Colonic mucosa (tissue), 4 donors: ENCODE measurements at places on chromosomes 2 and 18. TPM values are rescaled to one million over a fixed set of nuclear protein-coding genes. Genes with fewer than 3 reads are reported as not detected.

The CREG2 gene
- total RNA-seq, result not detected

The COA5 gene
- total RNA-seq, result 27.1 TPM

The AKAIN1 gene
- not detected for total RNA-seq

The ABCA12 gene
- total RNA-seq, result 0.22 TPM

The FEV gene
- 2.9 TPM for total RNA-seq

- no peaks in the 10 kb centered on the region for H3K4me1 ChIP-seq
- no peak overlapping the region for H3K27ac ChIP-seq
- DNase-seq, result no peak
- H3K36me3 ChIP-seq, result no peaks in the 10 kb centered on the region
- H3K4me3 ChIP-seq, result no peak overlapping the region
Measured at GRCh38 chr18:22409445-22409844, 8.3 kb downstream of the CTAGE1 start.

DNA sequence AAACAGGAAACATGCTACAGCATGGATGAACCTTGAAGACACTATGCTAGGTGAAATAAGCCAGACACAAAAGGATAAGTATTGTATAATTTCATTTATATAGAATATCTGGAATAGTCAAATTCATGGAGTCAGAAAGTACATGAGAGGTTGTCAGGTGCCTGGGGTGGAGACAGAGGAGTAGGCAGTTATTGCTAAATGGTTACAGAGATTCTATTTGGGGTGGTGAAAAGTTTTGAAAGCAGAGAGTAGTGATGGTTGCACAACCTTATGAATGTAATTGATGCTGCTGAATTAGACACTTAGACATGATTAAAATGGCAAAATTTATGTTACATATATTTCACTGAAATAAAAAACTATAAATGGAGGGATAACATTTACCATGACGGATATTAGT is 197.4 kb downstream of the VAPA start:
- H3K36me3 ChIP-seq, result no peaks in the 10 kb centered on the region
- no peaks in the 10 kb centered on the region for H3K27me3 ChIP-seq
- DNase-seq, result no peak
- no peaks in the 10 kb centered on the region for H3K4me1 ChIP-seq

DNA sequence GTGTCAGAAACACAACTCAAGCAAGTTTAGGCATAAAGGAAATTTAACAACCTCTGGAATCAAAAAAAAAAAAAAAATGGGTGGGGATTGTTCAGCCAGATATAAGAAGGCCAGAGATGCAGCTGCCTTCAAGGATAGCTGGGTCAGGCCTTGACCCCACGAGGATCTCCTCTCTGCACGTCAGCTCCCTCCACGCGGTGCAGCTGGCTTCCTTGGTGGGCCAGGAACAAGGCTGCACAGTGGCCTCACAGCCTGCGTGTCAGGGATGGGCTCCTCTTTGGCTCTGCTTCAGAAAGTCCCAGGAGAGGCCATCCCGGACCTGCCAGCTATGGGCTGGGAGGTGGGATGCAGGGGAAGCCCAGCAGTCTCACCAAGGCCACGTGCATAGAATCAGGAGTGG is 55.5 kb downstream of the TIMM21 start:
- no peaks in the 10 kb centered on the region for H3K36me3 ChIP-seq
- no peak overlapping the region for H3K4me3 ChIP-seq
- H3K4me1 ChIP-seq, result no peaks in the 10 kb centered on the region
- H3K27me3 ChIP-seq, result no peaks in the 10 kb centered on the region
- no peak overlapping the region for H3K27ac ChIP-seq

GRCh38 chr2:235183786-235184185 is 232.0 kb downstream of the SH3BP4 start:
- no peak overlapping the region for H3K4me3 ChIP-seq
- no peak overlapping the region for H3K27ac ChIP-seq
- no peak for DNase-seq
- H3K36me3 ChIP-seq, result no peaks in the 10 kb centered on the region
- H3K4me1 ChIP-seq, result no peaks in the 10 kb centered on the region

DNA sequence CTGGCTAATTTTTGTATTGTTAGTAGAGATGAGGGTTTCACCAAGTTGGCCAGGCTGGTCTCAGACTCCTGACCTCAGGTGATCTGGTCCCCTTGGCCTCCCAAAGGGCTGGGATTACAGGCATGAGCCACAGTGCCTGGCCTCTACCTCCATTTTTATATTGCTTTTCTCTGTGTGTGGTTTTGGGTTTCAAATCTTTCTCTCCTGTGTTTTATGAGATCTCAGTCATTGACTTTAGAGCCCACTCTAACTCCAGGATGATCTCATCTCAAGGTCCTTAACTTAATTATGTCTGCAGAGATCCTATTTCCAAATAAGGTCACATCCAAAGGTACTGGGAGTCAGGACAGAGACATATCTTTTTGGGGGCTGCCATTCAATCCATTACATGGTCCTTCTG is 24.7 kb downstream of the ARL4C start:
- no peak for DNase-seq
- no peaks in the 10 kb centered on the region for H3K27me3 ChIP-seq
- no peak overlapping the region for H3K27ac ChIP-seq
- no peaks in the 10 kb centered on the region for H3K4me1 ChIP-seq
- no peaks in the 10 kb centered on the region for H3K36me3 ChIP-seq
- no peak overlapping the region for H3K4me3 ChIP-seq

DNA sequence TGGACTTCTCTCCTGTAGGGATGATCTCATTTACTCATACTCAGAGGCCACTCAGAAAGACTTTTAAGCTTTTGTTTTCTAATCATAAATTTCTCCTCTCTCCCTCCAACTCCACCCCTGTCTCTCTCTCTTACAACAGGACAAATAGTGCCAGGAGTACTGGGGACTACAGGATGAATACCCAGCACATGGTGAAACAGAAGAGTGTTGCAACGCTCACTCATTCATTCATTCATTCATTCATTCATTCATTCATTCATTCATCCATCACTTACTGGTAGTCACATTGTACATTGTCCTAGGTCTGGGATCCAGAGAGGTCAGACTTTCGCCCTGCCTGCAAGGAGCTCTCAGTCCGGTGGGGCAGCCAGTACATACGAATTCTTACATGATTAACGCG is 97.6 kb downstream of the KLHL29 start:
- H3K27ac ChIP-seq, result no peak overlapping the region
- no peaks in the 10 kb centered on the region for H3K36me3 ChIP-seq
- no peak overlapping the region for H3K4me3 ChIP-seq
- no peaks in the 10 kb centered on the region for H3K27me3 ChIP-seq

DNA sequence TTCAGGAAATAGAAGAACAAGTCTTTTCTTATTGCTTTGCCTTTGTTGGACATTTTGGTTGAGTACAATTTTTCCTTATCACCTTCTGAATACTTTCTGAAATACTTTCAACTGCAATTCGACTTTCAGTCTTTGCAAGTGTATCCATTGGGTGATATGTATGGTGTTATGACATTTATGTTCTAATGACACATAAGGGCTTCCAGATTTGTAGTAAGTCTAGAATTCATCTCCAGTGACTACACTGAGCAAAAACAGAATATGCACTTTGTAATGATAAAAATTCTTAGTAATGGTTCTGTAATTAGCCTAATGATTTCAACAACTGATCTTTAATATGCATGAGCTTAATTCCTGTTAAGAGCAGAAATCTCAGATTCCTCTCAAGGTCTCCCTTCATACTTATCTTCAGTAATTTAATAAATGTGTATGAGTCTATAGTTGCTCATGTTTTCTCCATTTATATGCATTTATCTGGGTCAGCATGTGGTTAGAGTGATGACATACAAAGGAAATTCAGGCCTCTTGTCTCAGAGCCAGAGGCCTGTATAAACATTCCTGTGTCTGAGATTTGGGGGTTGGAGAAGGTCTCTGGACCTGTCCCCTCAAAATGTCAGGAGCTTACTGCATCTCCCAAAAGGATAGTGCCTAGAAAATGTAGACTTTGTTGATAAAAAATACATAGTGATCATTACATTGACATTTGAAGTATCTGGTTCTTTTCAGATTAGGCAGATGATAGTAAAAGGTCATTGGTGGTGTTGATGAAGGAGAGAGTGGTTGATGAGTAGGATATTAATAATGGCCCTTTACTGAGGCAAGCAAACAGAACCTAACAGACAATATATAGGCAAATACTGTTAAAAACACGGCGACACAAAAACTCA is 114.9 kb downstream of the QPCT start:
- no peak overlapping the region for H3K27ac ChIP-seq
- no peaks in the 10 kb centered on the region for H3K27me3 ChIP-seq
- no peaks in the 10 kb centered on the region for H3K36me3 ChIP-seq
- no peak overlapping the region for H3K4me3 ChIP-seq
- no peak for DNase-seq

GRCh38 chr18:48889115-48889941 is 61.4 kb downstream of the SMAD7 start:
- no peak overlapping the region for H3K27ac ChIP-seq
- DNase-seq, result no peak
- no peak overlapping the region for H3K4me3 ChIP-seq
- H3K36me3 ChIP-seq, result no peaks in the 10 kb centered on the region
- no peaks in the 10 kb centered on the region for H3K4me1 ChIP-seq

DNA sequence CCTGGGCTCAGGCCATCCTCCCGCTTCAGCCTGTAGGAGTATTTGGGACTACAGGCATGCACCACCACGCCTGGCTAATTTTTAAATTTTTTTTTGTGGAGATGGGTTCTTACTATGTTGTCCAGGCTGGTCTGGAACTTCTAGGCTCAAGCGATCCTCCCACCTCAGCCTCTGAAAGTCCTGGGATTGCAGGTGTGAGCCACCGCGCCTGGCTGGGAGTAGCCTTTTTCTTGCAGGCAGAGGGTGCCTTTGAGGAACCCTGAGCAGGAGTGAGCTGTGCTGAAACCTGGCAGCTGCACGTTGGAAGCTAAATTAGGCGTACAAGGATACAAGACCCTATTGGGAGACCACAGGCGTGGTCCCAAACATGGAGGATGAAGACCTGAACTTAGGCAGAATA is 8.0 kb downstream of the CTDSP1 start:
- H3K27me3 ChIP-seq, result no peaks in the 10 kb centered on the region
- no peak overlapping the region for H3K4me3 ChIP-seq
- peaks cover 7% of the 10 kb centered on the region for H3K4me1 ChIP-seq
- peak overlapping the region; percentile 84 for H3K27ac ChIP-seq

GRCh38 chr2:136205615-136206014 is 87.7 kb upstream of the CXCR4 start:
- no peaks in the 10 kb centered on the region for H3K4me1 ChIP-seq
- H3K27me3 ChIP-seq, result no peaks in the 10 kb centered on the region
- H3K36me3 ChIP-seq, result no peaks in the 10 kb centered on the region
- H3K27ac ChIP-seq, result no peak overlapping the region
- DNase-seq, result no peak

DNA sequence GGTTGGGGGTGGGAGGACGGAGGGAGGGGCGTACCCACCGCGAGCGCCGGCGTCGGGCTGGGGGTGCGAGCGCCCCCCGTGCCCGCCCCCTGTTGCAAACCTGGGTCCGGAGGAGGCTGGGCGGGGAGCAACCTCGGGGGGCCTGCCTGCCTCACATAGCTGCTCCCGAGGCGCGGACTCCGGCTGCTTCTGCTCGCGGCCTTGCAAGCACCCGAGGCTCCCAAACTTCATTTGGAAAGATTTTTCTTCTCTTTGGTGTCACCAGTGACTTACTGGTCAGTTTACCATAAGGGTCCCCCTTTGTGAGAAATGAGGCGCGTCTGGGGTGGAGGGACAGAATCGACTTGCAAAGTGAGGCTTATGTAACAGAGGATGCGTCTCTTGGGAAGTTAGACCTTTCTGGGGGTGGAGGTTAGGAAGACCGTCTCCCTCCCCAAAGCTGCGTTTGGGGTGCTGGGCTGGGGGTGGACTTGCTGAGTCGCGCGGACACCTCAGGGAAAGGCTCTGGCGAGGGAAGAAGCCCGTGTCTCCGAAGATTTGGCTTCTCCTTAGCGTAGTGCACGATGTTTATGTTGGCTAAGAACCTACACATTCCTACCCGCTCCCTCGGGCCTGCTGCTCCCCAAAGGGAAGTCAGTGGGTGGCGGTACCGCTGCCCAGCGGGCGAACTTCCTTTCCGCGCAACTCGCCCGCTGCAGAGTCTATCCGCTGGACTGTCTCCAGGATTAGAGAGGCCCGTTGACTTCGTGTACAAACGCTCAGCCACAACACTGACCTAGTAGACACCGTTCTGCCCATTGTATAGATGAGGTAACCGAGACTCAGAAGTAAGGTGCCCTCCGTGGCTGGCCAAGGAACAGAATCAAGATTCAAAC is 559 bp downstream of the TMEM37 start:
- H3K36me3 ChIP-seq, result no peaks in the 10 kb centered on the region
- no peaks in the 10 kb centered on the region for H3K27me3 ChIP-seq
- peaks cover 5% of the 10 kb centered on the region for H3K4me1 ChIP-seq
- peak; percentile 31 for DNase-seq

GRCh38 chr2:191678437-191679100 is 633 bp downstream of the NABP1 start:
- no peaks in the 10 kb centered on the region for H3K36me3 ChIP-seq
- DNase-seq, result peak; percentile 78
- H3K27me3 ChIP-seq, result no peaks in the 10 kb centered on the region

DNA sequence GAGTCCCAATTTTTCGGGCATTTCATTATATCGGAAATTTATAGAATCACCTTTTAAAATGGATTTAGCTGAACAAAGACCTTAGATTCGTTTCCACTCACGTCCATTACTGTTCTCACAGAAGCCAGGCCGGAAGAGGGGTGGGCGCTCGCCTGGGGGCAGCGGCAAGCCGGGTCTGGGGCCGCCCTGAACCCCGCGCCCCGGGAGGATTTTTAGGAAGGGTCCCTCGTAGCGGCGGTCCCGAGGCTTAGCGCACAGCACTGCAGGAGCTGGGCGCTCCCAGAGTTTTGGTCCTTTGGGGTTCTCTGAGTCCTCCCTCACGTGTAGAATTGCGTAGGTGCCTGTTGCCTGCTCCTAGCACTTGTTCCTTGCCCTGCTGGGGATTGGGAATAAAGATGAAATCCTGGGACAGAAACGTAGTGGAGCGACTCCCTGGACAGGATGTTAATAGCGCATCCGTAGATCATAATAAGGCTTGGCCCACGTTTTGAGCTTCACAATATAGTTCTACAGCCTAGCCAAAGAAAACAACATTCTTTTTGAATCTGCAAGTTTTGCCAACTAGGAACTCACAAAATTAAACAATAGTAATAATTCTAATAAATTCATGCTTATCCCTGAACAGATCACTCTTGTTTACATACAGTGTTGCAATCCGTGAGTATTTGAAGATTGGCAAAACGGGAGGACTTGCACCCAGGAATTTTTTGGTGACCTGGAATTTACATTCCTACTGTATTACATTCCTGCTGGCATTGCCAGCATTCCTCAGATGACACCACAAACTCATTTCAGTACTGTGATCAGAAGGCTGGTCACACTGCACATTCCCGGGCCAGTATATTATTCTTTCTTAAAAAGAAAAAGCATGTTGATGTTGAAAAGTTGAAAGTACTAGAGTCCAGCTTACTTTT is 875 bp downstream of the C18orf63 start:
- no peak overlapping the region for H3K4me3 ChIP-seq
- no peaks in the 10 kb centered on the region for H3K36me3 ChIP-seq
- H3K27ac ChIP-seq, result no peak overlapping the region
- H3K27me3 ChIP-seq, result no peaks in the 10 kb centered on the region
- H3K4me1 ChIP-seq, result no peaks in the 10 kb centered on the region
- no peak for DNase-seq

GRCh38 chr2:215215637-215216036 is 77.2 kb upstream of the ABCA12 start:
- no peaks in the 10 kb centered on the region for H3K36me3 ChIP-seq
- H3K27ac ChIP-seq, result no peak overlapping the region
- no peak overlapping the region for H3K4me3 ChIP-seq
- DNase-seq, result no peak
- no peaks in the 10 kb centered on the region for H3K27me3 ChIP-seq
- no peaks in the 10 kb centered on the region for H3K4me1 ChIP-seq

- H3K27ac ChIP-seq, result no peak overlapping the region
- no peak for DNase-seq
- no peak overlapping the region for H3K4me3 ChIP-seq
Measured at GRCh38 chr2:81276595-81276994, 972.0 kb upstream of the LRRTM1 start.
